Dermis lymphatic vessel endothelial cell (primary cell): ENCODE measurements at places on chromosomes 3 and 15. TPM values are rescaled to one million over a fixed set of nuclear protein-coding genes. Genes with fewer than 3 reads are reported as not detected.

The ASB14 gene
- not detected in 2 replicates for total RNA-seq

The SLC12A1 gene
- not detected in 2 replicates for total RNA-seq

The GOLGA6L7 gene
- total RNA-seq, result not detected in 2 replicates

The NANOGP8 gene
- not detected in 2 replicates for total RNA-seq

The PLA2G4F gene
- not detected in 2 replicates for total RNA-seq

The CHRNA7 gene
- 0.17 and 0.43 TPM in 2 replicates for total RNA-seq

The CHST14 gene
- 5.1 and 6.3 TPM in 2 replicates for total RNA-seq

The GADL1 gene
- under 0.01 TPM in 1 of 2 replicates, not detected in the other for total RNA-seq

The PPP1R14D gene
- total RNA-seq, result not detected in 2 replicates

The RPLP1 gene
- 57.8 and 102 TPM in 2 replicates for total RNA-seq

The LYZL4 gene
- total RNA-seq, result not detected in 2 replicates

The MKRN2 gene
- total RNA-seq, result 26.8 and 31.2 TPM in 2 replicates

The A4GNT gene
- total RNA-seq, result not detected in 2 replicates

The ARHGAP31 gene
- 23.4 and 30.4 TPM in 2 replicates for total RNA-seq

The CDCP1 gene
- 0.11 TPM in 1 of 2 replicates, not detected in the other for total RNA-seq
